ENCODE measurements at places on chromosomes 16 and 17.

DNA sequence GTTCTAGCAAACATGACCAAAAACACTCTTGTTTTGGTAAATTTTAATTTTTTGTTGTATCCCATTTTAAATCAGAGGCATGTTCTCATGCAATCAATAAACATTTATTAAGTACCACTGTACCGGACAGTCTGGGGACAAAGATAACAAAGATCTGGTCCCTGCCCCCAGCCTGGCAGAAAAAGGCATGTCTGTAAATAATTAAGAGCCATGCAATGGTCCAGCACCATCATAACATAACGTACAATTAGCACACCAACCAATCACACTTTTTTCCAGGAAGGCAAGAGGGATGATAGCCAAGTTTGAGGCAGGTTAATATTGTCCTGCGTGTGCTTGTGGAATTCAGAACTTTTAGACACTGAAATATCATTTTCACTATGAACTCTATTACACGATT, 3.5 kb downstream of the KCNJ16 start:
- no peak for DNase-seq

DNA sequence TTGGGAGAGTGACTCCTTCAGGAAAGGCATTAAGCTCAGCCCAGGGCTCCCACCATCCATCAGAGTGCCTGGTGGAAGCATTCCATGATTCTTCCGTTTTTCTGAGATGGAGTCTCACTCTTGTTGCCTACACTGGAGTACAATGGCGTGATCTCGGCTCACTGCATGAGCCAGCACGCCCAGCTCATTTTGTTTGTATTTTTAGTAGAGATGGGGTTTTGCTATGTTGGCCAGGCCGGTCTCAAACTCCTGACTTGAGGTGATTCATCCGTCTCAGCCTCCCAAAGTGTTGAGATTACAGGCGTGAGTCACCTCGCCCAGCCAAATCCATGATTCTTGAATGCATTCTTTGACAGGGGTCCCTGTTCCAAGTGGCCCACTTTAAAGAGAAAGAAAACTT, 23.1 kb downstream of the MIS12 start:
- DNase-seq: no peak

DNA sequence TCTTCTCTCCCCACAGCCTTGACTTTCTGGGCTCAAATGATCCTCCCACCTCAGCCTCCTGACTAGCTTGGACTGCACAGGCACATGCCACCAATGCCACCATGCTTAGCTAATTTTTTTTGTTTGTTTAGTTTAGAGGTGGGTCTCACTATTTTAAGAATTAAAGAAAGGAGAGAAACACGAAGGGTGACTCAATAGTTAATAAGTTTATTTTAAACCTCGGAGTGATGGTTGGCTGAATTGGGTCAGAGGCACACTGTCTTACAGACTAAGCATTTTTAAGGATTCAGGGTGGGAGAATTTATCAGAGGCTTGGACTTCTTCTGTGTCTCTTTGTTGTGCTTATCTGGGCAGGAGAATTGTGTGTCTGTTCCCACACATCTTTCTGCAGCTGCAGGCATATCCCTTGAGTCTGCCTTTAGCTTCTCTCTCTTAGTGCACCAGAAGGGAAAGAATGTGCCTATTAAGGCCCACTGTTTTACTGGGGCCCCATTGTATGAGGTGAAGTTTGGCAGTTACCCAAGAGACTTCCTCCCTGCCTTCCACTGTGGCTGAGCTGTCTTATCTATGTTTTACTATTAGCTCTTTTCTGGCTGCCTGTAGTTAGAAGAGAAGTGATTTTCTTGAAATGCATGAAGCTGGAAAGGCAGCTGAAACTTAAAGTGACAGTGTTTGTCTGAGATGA, 2172.0 kb downstream of the TP53TG3F start:
- no peak for DNase-seq

DNA sequence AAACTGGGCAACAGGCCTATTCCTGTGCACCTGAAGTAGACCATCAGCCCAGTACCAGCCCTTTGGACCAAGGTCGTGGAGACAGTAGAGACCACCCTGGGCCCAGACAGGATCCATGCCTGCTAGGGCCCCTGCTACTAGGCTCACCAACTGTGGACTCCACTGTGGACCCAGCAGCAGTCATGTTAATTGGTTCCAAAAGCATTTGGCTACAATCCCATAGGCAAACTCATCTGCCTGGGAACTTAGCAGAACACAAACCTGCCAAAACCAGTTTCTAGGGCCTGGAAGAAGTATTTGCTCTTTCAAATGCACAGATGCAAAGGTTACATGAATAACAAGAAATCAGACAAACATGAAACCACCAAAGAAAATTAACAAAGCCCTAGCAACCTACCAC, 53.1 kb downstream of the ACSM2A start:
- no peak for DNase-seq

DNA sequence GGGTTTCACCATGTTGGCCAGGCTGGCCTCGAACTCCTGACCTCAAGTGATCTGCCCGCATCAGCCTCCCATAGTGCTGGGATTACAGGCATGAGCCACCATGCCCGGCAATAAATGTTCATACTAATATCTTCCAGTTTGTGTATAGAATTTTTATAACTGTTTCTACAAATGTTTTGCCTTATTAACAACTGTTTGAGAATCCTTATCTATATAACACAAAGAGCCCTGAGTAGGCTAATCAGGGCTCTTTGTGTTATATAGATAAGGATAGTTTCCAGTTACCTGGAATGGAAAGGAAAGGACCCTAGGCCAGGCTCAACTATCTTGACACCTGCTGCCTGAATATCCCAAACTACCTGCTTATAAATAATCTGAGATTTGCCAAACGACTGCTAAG, 16.9 kb downstream of the TERF2 start:
- DNase-seq: no peak

DNA sequence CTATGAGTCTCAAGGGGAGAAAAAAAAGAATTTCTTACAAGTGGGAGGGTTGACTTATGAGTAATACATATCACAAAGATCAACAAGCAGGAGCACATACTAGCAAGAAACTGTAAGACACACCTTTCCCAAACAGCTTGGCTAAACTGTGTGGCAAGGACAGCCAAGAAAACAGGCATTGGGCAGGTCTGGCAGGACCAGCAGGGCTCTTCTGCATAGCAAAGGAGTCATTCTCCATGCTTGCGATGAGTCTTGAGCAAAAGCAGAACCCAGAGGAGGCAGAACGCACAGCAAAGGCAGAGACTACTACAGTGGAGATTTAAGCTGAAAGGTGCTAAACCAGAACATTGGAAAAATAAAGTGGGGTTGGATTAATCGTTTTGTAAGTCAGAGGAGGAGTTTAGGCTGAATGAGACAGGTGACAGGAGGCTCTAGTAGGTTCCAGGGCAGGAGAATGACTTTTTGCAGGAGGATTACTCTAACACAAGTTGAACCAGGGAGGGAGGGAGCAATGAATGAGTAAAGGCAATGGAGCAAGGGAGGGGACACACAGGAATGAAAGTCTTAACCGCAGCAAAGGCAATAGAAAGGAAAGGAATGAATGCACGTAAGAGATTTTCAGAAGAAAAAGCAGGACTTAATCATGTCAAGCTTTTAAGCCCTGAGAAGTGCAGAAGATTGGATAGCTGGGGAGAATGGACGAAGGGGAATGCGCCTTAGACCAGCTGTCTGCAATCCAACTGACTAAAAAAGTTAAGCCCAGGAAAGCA, 2.7 kb downstream of the N4BP1 start:
- DNase-seq: no peak

DNA sequence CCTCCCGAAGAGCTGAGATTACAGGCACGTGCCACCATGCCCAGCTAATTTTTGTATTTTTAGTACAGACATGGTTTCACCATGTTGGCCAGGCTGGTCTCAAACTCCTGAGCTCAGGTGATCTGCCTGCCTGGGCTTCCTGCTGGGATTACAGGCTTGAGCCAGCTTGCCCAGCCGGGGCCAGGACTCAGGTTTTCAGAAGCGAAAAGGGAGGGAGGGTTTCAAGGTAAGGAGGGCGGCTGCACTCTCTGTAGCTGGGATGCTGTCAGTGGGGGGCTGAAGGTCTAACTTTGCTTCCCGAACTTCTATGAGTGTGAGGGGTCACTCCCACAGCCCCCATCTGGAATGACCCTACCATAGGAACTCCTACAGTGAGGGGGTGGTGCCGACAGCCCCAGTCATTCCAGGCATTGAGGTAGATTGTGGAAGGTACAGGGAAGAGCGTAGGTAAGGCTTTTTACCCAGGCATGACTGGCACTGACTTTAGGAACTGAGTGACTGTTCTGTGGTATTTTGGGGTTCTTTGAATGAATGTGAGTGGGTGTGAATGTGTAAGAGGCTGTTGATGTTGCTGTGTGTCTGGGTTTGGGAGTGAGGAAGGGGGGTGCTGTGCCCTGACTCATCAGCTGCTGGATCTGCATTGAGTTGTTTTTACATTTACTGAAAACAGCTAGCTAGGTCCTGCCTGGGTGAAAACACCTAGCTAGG, 3.8 kb upstream of the C1QL1 start:
- DNase-seq: no peak

- DNase-seq: no peak
Measured at GRCh38 chr16:24119807-24120206, 136.3 kb upstream of the CACNG3 start.

DNA sequence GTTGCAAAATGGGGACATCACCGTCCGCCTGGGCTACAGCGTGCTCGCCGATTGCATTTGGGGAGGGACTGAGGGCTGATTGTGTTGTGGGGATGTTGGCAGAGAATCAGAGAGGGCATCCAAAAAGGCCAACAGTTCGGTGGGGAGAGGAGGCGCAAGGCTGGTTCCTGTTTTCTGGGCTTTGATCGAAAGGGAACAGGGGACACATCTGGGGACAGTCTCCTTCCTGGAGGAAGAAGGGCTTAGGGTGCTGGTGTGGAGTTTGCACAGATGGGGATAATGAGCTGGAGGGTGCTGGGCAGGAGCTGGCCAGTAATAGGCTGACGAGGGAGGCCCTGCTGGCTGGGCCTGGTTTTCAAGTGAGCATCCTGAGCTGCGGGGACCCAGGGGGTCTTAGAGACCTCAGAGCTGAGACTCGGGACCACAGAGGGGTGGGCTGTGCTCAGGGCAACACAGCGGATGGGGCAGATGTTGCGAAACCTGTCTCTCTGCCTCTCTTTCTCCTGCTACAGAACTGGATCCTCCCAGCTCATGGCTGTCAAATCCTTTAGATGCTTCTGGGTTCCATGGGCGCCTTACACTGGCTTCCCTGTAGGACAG, 288.7 kb downstream of the SEC14L1 start:
- no peak for DNase-seq

GRCh38 chr17:81492202-81492601, 20.4 kb downstream of the ACTG1 start:
- no peak for DNase-seq

DNA sequence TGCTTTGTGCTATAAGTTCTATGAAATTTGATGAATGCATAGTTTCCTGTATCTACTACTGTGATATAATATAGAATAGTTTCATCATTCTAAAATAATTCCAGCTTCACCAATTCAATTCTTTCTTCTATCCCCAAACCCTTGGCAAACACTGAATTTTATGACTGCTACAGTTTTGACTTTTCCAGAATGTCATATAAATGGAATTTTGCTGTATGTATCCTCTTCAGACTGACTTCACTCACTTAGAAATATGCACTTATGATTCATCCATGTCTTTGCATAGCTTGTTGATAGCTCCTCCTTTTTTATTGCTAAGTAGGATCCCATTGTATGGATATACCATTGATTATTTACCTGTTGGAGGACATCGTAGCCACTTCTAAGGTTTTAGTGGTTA, 89.1 kb upstream of the HS3ST3A1 start:
- DNase-seq: no peak

DNA sequence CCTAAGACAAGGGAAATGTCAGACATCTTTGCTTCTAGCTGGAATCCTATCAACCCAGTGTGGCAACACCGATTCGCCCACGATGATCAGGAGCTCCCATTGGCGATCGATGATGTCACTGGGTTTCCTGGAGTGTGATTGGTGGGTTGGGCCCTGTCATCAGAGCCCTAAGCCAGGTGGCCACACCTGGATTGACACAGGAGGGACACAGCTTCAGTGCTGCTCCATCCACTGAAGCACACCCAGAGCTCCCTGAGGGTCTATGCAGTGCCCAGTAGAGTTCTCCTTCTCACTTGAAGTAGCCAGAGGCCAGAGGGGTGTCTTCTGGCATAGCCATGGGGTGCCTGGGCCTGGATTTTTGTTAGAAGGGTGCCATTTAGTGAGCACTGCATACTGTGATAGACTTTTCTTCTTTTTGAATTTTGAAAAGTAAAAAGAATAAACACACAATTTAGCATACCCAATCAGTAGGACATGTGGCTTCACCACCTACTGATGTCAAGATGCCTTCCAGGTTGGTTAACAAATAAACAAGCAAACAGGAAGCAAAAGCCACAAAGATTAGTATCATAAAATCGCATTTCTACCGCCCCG, 77.6 kb downstream of the CMIP start:
- no peak for DNase-seq

GRCh38 chr16:13561291-13562070, 358.5 kb upstream of the ERCC4 start:
- no peak for DNase-seq

DNA sequence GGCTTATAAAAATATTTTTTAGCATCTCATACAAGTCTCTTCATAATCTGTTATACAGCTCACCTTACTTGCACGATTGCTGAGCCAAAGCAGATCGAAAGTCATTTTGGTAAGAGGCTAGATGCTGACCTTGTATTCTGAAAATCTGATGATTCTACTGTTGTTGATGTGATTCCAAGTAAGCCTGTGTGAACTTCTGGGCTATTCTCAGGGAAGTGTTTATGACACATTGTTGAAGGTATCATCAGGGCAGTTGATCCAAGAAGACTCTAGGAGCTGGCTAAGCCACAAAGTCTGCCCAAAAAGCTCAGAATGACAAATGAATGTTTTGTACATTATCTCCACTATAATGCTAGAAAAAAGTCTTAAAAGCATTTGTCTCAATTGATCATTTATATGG, 16.0 kb downstream of the OMG start:
- no peak for DNase-seq

GRCh38 chr17:56801459-56802178, 32.1 kb downstream of the C17orf67 start:
- DNase-seq: no peak

DNA sequence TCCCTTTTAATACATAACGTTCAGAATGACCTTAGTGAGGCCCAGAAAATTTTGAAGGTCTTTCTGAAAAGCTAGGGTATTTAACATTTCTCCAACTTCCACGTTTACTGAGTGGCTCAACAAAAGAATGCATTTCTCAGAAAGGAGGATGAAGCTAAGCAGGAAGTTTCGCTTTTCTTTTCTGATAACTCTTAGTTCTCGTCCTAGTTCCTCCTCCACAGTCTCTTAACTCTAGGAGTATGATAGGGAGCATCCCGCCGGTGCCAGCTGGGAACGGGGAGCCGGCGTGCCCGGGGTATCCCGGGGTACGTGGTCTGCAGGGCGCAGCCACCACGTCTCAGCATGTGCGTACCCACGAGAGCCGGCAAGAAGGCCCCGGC, 363 bp downstream of the KARS1 start:
- no peak for DNase-seq

- DNase-seq: no peak
Measured at GRCh38 chr17:33112763-33113162, 121.1 kb downstream of the SPACA3 start.

DNA sequence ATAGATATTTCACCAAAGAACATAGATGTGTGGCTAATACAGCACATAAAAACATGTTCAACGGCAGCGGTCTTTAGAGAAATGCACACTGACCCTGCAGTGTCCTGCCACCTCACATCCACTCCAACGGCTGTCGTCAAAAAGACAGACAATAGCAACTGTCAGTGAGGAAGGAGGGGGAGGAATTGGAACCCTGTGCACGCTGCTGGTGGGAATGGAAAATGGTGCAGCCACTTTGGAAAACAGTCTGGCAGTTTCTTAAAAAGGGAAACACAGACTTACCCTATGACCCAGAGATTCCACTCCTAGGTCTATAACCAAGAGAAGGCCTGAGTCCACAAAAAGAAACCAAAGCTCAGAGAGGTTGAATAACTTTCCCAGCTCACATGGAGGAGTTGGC, 7.7 kb downstream of the CEP295NL start:
- DNase-seq: no peak
